Myocyte (in vitro differentiated cells): ENCODE measurements at places on chromosomes 4 and X.

GRCh38 chr4:103008875-103009729, 10.4 kb downstream of the SLC9B1 start:
- peak; percentile 76 for DNase-seq

- DNase-seq = no peak
Measured at GRCh38 chr4:101708293-101709039, 82.1 kb upstream of the BANK1 start.

GRCh38 chrX:110222497-110223257, 95.2 kb downstream of the AMMECR1 start:
- DNase-seq = no peak

DNA sequence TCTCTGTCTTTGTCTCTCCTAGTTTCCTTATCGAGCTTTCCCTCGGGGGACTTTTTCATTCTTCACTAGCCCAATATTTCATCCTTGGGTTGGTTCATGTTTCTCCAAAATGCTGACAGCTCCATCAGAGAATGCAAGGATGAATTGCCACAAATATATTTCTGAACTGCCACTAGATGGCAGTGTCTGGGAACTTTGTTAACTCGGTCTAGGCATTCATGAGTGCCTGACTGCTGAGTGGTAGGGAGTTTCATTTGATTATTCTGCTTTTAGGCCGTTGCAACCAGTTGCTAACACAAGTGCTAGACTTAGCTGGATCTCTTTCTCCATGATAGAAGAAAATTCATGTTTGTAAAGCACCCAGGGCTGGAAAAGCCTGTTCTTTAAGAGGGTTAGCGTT, 73.5 kb upstream of the RAP2C start:
- DNase-seq = peak; percentile 61

GRCh38 chrX:110317061-110317819, 645 bp downstream of the AMMECR1 start:
- DNase-seq = peak; percentile 15

DNA sequence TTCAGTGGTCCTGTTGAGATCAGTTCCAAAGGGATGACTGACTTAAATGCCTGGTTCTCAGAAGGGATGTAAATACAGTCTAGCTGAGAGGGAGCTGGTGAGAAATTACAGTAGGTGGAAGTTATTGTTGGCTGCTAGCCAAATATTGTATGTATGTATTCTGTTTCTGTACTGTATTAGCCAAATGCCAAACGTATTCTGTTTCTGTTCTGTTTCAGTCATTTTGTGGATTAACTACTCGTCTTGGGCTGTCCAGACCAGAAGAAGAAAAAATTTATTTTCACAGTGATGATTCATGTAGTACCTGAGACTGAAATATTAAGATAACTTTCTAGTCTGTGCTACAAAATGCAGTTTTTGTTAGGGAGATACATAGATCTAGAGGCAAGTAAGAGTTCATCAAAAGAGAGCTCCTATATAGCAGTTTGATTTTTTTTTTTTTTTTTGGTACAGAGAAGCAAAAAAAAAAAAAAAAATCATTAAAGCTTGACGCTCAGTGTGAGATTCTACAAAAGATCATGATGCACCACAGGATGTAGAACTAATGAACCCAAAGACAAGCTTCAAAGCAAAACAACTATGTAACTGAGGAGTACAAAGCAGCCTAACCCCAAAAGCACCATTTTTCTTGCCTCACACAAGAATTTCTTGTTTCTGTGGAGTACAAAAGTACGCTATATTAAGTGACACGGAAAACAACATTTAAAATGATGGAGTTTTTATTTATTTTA, 54.8 kb downstream of the CASP6 start:
- no peak for DNase-seq

DNA sequence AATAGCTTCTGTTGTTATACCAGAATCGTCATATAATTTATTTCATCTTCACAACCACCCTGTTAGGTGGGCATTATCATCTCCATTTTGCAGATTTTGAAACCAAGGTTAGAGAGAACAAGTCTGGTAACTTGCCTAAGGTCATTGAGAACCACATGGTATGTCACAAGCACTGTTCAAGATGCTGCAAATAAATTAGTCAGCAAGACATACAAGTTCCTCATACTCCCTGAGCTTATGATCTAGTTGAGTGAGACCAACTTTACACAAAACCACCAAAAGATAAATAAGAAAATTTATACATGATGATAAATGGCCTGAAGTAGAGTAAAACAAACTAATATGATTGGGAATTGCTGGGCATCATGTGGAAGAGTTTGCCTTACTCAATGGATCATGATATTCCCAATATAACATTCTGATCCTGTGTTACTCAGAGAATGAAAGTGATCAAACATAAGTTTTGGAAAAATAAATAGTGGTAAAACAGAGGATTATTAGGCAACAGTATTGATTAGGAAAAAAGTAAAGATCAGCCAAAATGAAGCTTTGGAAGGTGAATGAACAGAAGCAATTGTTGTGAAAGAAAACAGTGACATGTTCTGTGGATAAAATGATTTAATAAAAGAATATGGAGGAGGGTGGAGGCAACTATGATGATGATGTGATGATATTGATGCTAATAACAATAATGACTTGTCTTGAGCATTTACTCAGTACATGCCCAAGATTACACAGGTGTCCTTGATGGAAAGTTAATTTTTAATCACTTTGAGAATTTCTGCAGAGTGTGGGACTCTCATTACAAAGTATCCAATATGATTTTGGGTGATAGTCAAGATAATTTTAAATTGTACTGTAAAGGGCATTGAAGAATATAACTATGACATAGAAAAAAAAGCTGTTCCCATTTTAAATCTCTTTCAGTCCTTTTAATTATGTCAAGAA, 34.1 kb upstream of the IL1RAPL1 start:
- no peak for DNase-seq

- no peak for DNase-seq
Measured at GRCh38 chrX:53266914-53267313, 14.5 kb downstream of the IQSEC2 start.

DNA sequence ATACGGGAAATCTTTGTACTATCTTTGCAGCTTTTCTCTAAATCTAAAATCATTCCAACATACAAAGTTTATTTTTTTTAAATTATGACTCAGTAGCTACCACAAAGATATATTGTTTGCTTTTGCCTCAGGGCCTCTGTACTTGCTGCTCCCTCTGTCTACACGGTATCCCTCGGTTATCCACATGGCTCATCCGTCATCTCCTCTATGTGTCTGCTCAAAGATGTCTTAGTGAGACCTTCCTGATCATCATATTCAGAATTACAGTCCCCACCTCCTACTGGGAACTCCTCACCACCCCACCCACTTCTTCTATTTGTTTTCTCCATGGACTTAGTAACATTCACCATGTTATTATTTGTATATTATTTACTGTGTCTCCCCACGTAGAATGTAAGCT, 107.8 kb downstream of the PARM1 start:
- no peak for DNase-seq

- DNase-seq = no peak
Measured at GRCh38 chr4:176910646-176911045, 117.9 kb upstream of the VEGFC start.

DNA sequence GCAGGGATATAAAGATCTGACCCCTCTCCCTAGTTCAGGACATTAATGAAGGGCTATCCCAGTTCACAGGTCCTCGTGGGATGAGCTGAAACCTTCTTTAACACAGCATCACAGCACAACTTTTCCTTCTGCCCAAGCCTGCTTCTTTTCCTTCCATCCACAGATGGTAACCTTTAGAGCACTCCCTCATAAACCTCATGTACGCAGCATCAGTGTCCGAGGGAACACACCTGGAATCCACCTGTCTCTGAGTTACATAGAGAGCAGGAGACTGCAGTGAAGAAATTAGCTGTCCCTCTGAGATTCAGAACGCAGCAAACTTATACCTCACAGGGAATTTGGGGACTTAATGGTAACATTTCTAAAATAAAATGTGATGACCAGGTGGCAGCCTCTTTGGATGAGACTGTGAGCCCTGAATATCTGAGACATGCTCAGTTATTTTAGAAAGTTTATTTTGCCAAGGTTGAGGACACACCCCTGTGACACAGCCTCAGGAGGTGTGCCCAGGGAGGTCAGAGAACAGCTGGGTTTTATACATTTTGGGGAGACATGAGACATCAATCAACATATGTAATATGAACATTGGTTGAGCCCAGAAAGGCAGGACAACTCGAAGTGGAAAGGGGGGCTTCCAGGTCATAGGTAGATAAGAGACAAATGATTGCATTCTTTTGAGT, 73.8 kb upstream of the PACRGL start:
- no peak for DNase-seq

DNA sequence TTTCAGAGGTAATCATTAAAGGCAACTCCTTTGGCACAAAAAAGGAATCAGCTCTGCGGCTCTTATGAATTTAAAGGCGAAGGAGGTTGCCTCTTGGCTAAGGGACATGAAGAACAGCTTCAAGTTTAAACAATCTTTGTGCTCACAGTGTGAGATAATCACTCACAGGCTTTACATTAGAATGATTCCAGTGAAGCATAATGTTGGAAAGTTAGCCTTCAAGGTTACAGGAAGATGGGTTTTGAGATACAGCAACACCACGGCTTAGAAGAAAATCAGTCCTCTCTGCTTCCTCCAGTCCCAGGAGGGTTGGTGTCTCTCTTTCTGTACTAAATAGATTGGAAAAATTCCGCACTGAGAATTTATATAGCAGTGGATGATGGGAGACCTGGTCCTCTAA, 11.6 kb upstream of the SCD5 start:
- no peak for DNase-seq

DNA sequence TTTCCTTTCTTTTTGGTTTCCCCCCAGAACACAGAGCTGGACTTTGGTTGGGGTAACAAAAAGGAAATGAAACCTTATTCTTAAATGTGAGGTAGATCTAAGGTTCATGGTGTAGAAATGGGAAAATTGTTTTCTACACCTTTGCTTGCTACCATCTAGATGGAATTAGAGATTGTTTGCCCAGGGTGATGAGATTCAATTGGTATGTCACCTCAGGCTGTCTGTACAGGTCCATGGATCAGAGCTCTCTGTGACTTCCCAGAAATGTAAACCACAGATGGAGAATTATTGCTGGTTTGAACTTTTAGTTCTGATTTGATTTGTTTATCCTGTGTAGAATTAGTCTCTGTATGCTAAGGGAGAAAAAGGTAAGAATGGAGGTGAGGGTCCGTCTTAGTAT, 146.7 kb downstream of the PCDH7 start:
- no peak for DNase-seq

GRCh38 chr4:110735686-110736085, 112.8 kb upstream of the PITX2 start:
- DNase-seq = peak; percentile 30

- DNase-seq = no peak
Measured at GRCh38 chr4:161929956-161930355, 233.8 kb downstream of the FSTL5 start.

GRCh38 chr4:22546299-22546698, 30.4 kb upstream of the ADGRA3 start:
- no peak for DNase-seq

- no peak for DNase-seq
Measured at GRCh38 chr4:48558819-48559218, 68.8 kb downstream of the ZAR1 start.
